BJ (cell line): ENCODE measurements at places on chromosomes 11 and 22. TPM values are rescaled to one million over a fixed set of nuclear protein-coding genes. Genes with fewer than 3 reads are reported as not detected.

PLAAT5 gene
- polyA plus RNA-seq: not detected in 2 replicates

PVALB gene
- not detected in 2 replicates for polyA plus RNA-seq

OR52M1 gene
- polyA plus RNA-seq: not detected in 2 replicates

OR52H1 gene
- polyA plus RNA-seq: not detected in 2 replicates

MS4A6A gene
- not detected in 2 replicates for polyA plus RNA-seq

CADM1 gene
- polyA plus RNA-seq: 31.8 and 43.4 TPM in 2 replicates

CACNA1I gene
- 0.01 TPM in 1 of 2 replicates, not detected in the other for polyA plus RNA-seq

DNA sequence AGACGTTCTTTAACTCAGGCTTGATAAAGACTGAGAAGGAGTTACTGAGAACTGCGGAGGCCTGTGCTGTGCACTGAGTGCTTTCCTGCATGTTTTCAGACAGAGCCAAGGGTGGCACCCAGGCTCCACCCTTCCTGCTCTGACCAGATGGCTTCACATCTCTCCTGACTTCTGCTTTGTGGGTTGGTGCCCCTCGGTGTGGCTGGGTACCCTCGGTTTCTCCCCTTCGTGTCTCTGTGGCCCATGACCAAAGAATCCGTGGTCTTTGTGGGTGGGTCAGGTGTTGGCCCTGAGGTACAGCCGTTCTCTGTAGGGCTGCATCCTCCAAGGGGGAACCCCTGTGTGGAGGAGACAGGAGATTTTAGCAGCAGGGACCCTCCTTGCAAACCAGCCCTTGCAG is 34.3 kb downstream of the GRIK4 start:
- DNase-seq: no peak

GRCh38 chr11:125295931-125296330 is 131.4 kb downstream of the PKNOX2 start:
- DNase-seq: no peak

- DNase-seq: no peak
Measured at GRCh38 chr22:39611360-39611759, 40.8 kb downstream of the CACNA1I start.

DNA sequence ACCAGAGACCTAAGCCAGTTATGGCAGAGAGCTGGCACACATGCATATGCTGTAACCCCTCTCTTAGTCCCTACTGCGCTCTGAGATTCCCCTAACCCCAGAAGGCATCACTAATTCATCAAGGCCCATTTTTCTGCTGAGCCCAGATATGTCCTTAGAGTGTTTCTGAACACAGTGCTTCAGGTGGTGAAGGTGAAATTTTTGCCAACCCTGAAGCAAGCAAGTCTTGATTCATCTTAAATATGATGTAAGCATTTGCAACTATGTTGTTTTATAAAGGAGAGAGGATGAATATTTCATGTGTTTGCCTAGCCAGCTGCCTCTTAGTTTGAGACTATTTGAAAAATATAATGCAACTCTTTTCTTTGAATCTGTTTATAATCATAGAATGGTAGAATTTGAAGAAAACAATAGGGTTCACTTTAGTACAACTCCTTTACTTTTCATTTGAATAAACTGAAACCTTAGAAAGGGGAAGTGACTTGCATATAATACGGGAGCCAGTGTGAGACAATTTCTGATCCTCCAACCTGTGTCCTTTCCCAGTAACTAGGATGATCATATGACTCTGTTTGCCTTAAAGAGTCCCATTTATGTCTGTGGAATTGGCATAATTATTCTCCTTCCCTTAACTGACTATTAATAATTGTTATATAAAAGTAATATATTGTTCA is 194.3 kb upstream of the MTNR1B start:
- DNase-seq: no peak

DNA sequence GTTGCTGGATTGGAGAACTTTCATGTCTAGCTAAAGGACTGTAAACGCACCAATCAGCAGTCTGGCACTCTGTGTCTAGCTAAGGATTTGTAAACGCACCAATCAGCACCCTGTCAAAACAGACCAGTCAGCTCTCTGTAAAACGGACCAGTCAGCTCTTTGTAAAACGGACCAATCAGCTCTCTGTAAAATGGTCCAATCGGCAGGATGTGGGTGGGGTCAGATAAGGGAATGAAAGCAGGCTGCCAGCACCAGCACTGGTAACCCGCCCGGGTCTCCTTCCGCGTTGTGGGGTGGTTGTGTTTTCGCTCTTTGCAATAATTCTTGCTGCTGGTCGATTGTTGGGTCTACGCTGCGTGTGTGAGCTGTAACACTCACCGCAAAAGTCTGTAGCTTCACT is 11.3 kb downstream of the MYO18B start:
- no peak for DNase-seq

GRCh38 chr11:128575961-128576350 is 11.4 kb downstream of the ETS1 start:
- DNase-seq: no peak

GRCh38 chr22:30694171-30694639 is 469 bp upstream of the OSBP2 start:
- DNase-seq: no peak

- no peak for DNase-seq
Measured at GRCh38 chr11:67245046-67245445, 21.2 kb upstream of the GRK2 start.

- DNase-seq: no peak
Measured at GRCh38 chr11:63768237-63769041, at the start of gene ZFTA. TSS of gene ZFTA (minus strand) at chr11:63768775. CDS start at chr11:63768622, 153 bp downstream.

GRCh38 chr11:78109081-78110015 is 29.7 kb upstream of the NDUFC2 start:
- DNase-seq: no peak

- no peak for DNase-seq
Measured at GRCh38 chr11:118931571-118931970, 5.8 kb upstream of the BCL9L start.

DNA sequence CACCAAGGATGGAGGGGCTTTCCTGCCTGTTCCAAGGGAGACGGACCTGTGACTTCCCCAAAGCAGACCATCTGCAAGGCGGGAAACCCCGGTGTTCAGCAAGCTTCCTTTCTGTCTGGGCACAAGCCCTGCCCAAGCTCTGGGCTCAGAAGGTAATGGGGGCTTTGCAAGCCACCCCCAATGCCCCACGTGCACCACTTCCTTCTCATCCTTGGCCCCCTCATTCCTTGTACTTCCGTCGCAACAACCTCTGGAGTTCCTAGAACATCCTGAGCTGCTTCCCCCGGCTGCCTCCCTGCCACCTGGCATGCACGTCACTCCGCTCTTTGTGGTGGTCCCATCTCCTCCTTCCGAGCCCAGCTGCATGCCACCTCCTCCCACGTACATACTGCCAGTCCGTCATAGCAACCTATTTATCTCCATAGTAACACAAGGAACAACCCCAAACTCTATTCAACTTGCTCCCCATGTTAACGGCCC is 3.9 kb downstream of the MYEOV start:
- no peak for DNase-seq
